ENCODE measurements at places on chromosomes 2 and 18.

DNA sequence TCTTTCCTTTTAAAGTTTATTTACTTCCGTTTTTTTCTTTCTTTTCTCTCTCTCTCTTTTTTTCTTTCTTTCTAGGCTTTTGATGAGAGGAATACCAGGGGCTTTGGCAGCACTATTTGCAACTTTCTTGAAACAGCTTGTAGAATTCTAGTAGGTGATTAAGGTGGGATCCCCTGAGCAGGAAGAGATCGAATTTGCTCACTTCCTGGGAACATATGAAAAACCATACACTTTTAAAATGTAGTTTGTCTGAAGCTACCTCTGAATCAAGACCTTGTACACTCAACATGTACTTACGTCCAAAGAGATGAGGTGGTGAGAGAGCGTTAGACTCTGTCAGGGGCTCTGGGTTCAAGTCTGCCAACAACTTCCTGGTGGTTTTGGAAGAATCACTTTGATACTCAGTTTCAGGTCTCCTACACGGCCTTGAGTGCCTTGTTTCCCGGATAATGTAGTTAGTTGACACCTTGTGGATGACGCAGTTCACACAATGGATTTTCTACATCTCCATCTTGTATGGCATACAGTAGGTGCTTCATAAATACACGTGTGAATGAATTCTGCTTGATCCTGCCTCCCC is 229.1 kb downstream of the MYCN start:
- DNase-seq, result no peak

GRCh38 chr2:40228310-40228709 is 223.6 kb downstream of the SLC8A1 start:
- DNase-seq, result no peak

- no peak for DNase-seq
Measured at GRCh38 chr2:65746931-65747675, 314.7 kb upstream of the SPRED2 start.

DNA sequence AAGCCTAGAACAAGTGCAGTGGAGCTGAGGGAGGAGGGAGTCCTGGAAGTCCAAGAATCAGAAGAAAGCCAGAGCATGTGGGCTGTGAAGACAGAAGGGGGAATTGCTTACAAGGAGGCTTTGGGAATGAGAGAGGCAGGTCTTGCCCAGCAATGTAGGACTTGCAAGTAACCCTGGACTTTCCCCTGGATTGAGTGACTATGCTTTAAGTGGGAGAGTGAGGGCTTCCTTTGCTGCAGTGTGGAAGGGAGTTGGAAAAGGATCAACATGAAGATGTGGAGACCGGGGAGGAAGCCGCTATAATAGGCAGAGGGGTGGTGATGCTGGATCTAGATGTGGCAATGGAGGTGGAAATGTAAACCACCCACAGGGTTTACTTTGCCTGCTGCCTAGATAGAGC is 13.8 kb upstream of the SCYGR1 start:
- no peak for DNase-seq

DNA sequence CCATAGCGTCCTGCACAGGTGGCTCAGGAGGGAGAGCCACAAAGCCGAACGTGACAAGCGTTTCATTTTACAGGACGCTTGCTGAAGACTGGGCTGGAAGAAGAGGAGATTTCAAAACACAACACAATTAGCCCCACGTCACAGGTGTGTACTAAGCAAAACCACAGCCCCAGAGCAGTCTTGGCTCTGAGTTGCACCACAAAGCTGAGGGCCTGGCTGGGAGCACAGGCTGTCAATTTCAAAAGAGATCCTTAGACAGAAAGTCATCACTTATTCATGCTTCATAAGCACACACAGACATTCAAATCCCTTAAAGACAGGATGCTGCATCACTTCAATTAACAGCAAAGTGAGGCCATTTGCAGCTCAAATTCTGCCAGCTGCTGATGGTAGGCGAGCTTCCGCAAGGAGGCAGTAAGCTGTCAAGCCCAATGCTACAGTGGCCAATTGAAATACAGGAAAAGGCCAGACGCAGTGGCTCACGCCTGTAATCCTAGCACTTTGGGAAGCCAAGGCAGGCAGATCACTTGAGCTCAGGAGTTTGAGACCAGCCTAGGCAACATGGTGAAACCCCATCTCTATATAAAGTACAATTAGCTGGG is 79.6 kb downstream of the SKA1 start:
- no peak for DNase-seq

- no peak for DNase-seq
Measured at GRCh38 chr2:224851811-224852210, 135.6 kb upstream of the CCDC195 start.

DNA sequence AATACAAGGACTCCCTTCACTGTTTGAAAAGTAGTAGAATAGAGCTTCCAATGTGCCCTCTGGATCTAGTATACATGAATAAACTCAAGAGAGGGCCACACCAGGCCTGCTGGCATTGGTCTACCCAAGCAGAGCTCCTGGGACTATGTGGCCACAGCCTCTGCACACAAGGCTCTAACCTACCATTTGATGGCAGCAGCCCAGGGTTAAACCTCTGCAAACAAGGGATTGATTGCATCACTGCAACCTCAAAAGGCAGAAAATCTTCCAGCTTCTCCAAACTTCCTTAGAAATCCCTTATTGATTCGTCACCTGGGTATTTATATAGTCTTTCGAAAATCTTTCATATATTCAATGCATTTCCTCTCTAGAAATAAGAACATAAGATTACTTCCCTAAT is 147.6 kb upstream of the SETBP1 start:
- no peak for DNase-seq

DNA sequence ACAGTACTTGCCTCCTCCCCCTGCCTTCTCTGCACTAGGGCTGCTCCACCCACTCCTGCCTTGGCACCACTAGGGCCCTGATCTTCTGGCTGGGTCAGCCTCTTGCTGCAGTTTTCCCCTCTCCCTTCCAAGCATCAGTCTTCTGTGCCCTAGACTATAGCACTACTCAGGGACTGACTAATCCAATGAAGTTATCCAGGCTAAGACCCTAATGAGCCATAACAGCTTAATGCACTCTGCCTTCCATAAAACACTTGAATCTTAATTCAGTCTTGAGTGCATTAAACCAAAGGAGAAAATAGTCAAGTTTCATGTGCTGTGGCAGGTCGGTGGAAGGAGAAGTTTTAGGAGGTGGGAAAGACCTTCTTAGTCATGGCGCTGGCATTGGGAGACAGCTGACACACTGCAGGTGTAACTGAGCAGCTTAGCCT is 95.7 kb downstream of the BIN1 start:
- DNase-seq, result no peak

DNA sequence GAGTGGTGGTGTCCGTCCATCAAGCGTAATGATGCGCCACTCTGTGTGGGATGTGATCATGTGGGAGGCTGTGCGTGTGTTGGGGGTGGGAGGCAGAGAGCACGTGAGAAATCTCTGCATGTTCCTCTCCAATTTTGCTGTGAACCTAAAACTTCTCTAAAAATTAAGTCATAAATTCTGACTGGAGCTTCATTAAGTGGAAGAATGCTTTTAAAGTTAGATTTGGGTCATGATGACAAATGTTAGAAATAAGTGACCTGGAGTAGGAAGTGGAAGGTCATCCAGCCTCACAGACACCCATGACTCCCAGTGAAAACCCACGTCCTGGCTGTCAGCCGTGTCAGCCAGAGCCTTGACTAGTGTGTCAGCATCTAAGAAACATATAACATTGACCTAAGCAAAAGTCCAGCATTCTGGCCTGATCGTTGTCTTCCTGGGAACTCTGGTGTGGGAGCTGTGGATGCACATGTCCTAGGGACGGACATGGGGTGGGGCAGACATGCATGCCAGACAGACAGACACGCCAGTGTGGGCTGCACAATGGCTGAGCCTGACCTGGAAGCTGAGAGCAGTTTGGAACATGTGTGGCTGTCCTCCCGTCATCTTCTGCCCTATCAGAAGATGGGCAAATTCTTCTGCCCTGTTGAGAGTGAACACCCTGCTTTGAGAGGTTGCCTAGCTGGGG is 245.6 kb downstream of the FAM210A start:
- DNase-seq, result no peak

DNA sequence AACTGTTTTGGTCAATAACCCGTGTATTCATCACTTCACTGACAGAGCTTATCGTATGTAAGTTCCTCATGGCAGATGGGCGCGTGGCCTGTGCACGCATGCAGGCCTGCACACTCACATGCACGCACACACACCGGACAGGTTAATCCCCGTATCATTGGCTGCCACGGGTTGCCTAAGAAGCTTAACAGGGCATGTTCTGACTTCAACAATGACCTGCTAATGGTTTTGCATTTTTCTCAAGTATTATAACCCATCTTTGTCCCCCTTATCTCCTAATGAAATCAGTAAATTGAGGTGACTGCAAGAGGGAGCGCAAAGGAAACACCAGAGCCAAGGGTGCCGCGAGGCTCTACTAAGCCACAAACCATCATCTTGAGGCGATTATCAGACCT is 399.0 kb upstream of the ID2 start:
- no peak for DNase-seq

DNA sequence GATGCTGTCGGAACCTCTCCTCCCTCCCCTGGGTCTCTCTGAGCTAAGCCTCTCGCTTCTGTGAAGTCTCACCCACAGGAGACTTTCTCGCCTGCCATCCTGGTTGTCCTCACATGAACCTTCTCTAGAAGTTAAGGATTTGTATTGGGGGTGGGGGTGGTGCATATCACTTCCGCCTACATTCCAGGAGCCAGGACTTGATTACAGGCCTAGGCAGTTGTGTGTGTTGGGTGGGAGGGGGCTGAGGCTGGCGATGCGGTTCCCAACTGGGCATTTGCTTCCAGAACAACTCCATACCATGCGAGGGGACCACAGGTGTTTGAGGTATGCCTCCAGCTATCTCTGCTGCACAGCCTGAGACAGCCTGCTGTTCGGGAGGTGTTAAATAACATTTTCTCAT is 56.8 kb upstream of the MGAT4A start:
- DNase-seq, result no peak

DNA sequence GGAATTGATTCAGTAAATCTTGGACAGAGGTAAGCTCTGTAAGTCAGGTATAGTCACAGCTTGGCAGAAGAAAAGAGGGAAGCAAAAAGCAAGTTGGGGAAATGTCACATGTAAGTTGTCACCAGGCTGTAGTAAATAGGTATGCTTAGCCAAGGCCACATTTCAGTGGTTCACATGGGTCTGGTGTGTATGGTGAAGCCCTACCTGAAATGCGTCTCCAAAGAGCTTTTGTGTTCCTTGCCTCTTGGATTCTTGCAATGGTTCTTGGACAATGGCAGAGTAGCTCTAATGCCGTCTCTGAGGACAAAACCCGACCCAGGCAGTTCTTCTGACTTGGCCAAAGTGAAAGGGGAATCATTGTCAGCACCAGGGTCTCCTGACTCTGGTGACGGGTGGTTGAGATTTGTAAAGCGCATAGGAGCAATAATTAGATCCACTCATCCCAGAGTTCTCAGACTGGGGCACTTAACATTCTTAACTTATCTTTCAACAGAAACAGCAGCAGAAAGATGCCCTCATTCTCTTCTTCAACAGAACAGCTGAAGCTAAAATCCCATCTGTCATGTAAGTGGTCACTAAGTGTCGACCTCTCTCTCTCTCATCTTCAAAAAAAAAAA is 34.4 kb upstream of the RPL37A start:
- DNase-seq, result no peak

- no peak for DNase-seq
Measured at GRCh38 chr2:193895226-193895625, 1700.5 kb upstream of the TMEFF2 start.

DNA sequence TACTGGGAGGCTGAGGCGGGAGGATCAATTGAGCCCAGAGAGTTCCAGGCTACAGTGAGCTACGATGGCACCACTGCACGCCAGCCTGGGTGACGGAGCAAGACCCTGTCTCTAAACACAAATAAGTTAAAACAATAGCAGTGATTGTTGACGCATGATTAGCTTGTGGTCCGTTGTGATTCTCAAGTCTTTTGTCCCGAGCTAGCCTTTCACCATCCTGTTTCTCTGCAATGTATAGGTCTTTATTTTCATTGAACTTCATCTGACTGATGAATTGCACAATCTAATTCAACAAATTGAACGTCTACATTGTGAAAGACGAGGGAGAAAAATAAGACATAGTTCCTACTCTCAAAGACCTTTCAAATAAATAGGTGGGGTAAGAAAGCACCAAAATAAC is 8.8 kb upstream of the FZD7 start:
- DNase-seq, result no peak

- no peak for DNase-seq
Measured at GRCh38 chr2:202169832-202170424, 68.5 kb downstream of the SUMO1 start.

GRCh38 chr18:59921384-59921891 is 21.6 kb downstream of the PMAIP1 start:
- DNase-seq, result no peak

DNA sequence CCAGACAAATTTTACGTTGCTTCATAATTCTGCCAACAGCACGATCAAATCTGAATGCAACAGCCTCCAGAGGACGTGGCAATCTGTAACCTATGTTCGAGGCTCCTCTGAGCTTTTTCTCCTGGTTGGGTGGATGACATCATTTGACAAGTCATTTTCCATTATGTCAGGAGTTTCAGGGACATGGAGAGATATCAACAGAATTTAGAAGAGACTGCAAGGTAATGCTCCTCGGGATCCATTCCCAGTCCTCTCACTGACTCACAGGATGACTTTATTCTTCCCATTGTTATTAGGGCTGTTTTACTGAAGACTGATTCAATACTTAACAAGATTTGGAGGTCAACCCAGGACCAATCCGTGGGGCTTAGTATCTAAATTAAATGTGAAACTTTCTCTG is 72.5 kb upstream of the RNF152 start:
- no peak for DNase-seq

GRCh38 chr2:192675681-192676080 is 480.9 kb upstream of the TMEFF2 start:
- no peak for DNase-seq

DNA sequence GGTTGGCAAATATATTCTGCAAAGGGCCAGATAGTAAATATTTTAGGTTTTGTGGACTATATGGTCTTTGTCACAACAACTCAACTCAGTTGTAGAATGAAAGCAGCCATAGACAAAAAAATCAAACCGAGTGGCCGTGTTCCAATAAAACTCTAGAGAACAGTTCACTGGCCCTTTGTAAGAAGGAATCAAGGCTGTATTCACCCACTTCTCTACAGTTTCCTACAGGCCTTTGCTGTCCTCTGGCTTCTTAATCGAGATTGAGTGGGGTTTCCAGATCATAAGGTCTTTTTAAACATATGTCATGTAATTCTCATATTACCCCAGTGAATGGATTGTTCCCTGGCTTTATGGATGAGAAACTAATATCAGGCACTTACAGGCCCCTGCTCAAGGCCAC is 448.9 kb upstream of the ETAA1 start:
- no peak for DNase-seq

GRCh38 chr2:66507673-66508201 is 72.8 kb downstream of the MEIS1 start:
- DNase-seq, result no peak

All from stimulated activated CD8-positive, alpha-beta memory T cell treated with anti-CD3 and anti-CD28 coated beads, Interleukin-2, amount 100 ng/mL, for 1 hour (primary cell).